Activated naive CD4-positive, alpha-beta T cell (primary cell): ENCODE measurements at places on chromosomes 7 and 10.

DNA sequence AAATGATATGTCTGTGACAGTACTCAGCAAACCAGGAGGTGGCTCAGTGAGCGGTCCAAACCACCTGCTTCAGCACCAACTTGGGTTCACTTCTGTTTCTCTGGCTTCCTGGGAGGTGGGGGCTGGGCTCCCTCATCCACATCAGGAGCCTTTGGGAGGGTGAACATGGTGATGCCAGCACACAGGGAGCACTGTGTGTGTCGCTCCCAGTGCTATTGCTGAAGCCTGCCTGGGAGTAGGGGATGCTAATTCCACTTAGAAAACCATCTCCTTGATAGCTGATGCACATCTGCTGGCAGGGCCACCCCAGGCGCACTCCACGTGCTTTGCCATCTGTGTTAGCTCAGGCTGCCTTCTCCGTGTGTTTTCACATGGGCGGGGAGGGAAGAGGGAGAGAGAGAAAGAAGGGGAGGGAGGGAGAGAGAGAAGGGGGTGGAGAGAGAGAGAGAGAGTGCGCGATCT lies 58.0 kb downstream of the RAMP3 start:
- DNase-seq = no peak

DNA sequence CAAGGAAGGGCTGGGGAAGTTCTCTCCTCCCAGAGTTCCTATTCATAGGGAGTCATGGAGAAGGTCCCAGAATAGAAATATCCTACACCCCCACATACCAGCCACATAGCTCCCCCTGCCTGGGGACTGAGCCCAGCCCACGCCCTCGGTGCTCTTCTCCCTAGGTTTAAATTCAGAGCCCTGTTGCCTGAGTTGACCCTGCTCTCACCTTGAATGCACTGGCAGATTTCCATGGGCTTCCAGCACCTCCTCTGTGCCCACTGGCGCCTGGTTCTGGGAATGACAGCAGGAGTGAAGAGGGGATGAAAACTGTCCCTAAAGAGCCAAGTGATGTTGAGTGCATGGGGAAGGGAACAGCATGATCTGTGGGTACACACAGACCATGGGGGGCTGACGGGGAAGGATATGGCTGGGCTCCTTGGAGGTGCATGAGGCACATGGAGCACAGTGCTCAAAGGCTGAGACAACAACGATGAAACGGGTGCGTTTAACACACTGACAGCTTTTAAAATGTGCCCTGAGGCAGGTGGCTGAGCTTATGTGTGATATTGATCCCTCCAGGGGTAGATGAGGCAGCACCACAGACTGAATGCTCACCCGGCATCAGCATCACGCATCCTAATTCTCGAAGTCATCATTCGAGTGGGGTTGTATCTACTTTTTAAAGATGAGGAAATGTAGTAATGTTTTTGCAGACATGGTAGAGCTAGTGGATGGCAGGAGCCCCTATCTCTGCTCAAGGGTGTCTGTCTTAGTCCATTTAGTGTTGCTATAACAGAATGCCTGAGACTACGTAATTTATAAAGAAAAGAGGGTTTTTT lies 53.7 kb upstream of the IGFBP3 start:
- no peak for DNase-seq

DNA sequence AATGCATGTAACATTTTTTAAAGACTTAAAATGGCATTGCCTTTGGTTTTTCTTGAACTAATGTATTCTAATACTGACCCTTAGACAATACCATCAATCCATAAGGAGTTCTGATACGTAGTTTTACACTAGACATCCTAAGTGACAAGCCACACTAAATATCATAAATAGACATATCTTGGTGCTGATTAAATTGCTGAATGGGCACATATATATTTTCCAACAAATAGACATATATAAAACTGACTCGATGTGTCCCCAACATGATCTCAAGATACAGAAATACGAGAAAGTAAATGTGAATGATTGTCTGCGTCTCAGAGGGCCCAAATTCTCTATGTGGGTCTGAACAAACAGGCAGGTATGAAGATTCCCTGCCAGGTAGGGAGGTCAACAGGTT lies 99.8 kb downstream of the NEBL start:
- DNase-seq = no peak

DNA sequence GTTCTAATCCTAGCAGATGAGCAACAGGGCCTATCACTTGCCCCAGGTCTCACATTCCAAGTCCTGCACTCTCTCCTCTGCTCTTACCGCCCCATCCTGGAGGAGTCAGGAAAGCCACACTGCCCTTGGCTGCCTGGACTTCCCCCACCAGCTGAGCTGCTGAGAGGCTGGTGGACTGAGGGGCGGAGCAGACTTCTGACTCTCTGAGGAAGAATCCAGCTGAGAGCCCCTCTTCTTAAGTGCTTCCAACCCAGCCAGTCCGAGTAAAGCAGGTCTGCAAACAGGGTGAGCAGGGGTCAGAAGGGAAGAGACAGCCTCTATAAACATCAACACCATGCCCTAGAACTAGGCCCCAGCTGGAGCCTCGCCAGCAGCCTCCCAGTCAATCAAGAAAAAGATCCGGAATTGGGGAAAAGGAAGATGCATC lies 92.4 kb upstream of the TMEM72 start:
- DNase-seq = no peak

- DNase-seq = no peak
These were observed 190.2 kb downstream of the TNS3 start for GRCh38 chr7:47391726-47392125.

DNA sequence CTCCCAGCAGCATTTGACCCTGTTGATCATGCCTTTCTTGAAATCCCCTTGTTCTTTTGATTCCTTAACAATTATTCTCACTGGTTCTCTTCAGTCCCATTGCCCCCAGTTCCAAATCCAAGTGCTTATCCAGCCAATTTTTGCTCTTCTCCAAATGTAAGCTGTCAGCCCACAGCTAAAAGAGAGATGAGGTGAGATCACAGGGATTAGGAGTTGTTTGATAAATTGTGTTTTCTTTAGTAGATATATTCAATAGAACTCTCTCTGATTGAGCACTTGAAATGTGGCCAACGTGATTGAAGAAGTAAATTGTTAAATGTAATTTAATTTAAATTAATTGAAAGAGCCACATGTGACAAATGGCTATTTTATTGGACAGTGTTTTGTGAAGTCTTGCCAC lies 76.6 kb upstream of the NME8 start:
- DNase-seq = no peak

- DNase-seq = no peak
These were observed 123.9 kb upstream of the ZMIZ1 start for GRCh38 chr10:78944723-78945312.

GRCh38 chr10:132273966-132274365 lies 33.8 kb downstream of the STK32C start:
- DNase-seq = no peak

DNA sequence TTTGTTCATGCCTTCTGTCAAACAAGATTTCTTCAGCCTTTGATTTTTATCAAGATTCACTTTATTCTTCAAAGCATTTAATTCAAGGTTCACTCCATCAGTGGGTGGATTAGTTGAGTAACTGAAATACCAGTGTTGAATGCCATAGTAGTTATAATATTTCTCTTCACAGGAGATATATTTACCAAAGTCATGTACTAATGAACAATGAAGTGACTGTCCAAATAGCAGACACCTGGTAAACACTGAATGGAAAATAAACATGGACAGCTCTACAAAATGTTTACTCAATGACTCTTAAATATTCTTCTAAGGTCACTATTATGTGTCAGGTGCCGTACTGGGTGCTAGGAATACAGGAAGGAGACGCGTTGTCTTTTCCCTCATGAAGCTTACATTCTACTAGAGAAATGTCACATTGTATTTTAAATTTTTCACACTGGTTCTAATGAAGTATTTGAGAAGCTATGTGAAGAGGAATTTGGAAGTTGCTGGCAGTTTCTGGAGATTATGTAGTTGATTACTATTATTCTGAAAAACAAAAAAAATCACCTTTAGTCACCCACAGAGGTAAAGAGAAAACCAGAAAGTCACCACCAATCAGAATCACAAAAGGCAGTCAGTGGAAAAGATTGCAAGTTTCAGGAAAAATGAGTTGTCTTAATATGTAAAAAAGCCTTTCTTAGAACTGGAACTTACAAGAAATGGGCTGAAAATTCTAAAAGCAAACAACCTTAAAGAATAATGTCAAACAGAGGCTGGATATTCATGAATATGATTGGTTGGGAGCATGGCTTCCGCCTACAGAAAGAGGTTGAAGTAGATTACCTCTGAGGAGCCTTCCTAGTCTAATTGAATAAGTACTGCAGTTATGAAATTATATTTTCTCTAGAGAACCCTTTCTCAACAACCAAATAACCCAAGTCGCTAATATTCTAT lies 84.5 kb downstream of the RTKN2 start:
- DNase-seq = no peak
